Activated CD4-positive, alpha-beta T cell treated with anti-CD3 and anti-CD28 coated beads, Interleukin-2, amount 10 ng/mL, durations not matched to agents 7 days and 5 days (primary cell): ENCODE measurements at places on chromosomes 5 and 9. TPM values are rescaled to one million over a fixed set of nuclear protein-coding genes. Genes with fewer than 3 reads are reported as not detected.

The SLC6A3 gene
- 0.08 TPM for total RNA-seq

GRCh38 chr5:181259974-181260719, 796 bp downstream of the TRIM52 start:
- peak overlapping the region; percentile 95 for H3K27ac ChIP-seq
- H3K27me3 ChIP-seq, result no peaks in the 10 kb centered on the region
- no peak for DNase-seq
- H3K36me3 ChIP-seq, result peaks cover 50% of the 10 kb centered on the region
- H3K4me1 ChIP-seq, result peaks cover 51% of the 10 kb centered on the region

GRCh38 chr5:93164690-93165089, 416.3 kb downstream of the NR2F1-AS1 start:
- DNase-seq, result no peak
- no peaks in the 10 kb centered on the region for H3K27me3 ChIP-seq
- no peaks in the 10 kb centered on the region for H3K4me1 ChIP-seq
- H3K4me3 ChIP-seq, result no peak overlapping the region

GRCh38 chr5:178595750-178596149, 5.6 kb upstream of the COL23A1 start:
- H3K4me1 ChIP-seq, result peaks cover 4% of the 10 kb centered on the region
- peaks cover 14% of the 10 kb centered on the region for H3K27me3 ChIP-seq
- peaks cover 54% of the 10 kb centered on the region for H3K36me3 ChIP-seq
- no peak for DNase-seq
- no peak overlapping the region for H3K4me3 ChIP-seq

The WDR38 gene
- total RNA-seq, result not detected

The LCN9 gene
- total RNA-seq, result not detected

The SLC45A2 gene
- not detected for total RNA-seq

The BSPRY gene
- 2.0 TPM for total RNA-seq
